Heart left ventricle (tissue), 16 donors: ENCODE measurements at places on chromosomes 16 and 17. TPM values are rescaled to one million over a fixed set of nuclear protein-coding genes. Genes with fewer than 3 reads are reported as not detected.

DNA sequence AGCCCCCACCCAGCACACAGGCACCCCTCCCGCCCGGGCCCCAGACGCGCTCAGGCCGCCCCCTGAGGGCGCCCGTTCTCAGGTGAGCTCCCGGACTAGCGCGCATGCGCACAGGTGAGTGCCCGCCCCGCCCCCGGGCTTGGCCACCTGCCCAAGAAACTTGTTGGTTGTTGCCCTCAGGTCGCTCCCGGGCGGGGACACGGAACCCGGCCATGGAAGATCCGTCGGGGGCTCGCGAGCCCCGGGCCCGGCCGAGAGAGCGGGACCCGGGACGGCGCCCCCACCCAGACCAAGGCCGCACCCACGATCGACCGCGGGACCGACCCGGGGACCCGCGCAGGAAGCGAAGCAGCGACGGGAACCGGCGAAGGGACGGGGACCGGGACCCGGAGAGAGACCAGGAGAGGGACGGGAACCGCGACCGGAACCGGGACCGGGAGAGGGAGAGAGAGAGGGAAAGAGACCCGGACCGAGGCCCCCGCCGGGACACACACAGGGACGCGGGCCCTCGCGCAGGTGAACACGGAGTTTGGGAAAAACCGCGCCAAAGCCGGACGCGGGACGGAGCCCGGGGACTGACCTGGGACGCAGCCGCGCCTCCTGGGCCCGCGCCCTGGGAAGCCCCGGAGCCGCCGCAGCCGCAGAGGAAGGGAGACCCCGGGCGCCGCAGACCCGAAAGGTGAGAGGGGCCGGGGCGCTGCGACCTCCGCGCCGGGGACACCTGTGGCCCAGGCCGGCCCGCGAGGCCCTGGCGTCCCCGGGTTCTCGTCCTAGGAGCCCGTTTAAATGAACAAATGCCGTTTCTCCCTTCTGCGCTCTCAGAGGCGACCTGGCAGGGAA, at the start of gene MARVELD3:
Gene MARVELD3, plus strand, starts transcription at position 167 of the 840 bp plus-strand sequence. Its CDS starts 46 bp downstream, at position 213.
- no peak for DNase-seq

DNA sequence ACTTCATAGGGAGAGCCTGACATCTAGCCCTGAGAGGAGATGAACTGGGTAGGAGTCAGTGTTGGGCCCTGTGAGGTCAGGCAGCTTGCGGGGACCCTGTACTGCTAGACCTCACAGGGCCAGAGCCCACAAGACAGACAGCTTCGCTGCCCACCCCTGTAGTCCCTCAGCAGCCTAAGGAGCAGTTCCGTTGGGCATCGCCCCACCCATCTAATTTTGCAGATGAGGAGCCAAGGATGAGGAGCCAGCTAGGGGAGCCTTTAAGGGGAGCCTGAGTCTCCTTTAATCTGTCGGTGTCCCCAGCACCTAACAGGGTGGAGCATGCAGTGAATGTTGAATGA, 755 bp upstream of the TUFM start:
- DNase-seq, result no peak

DNA sequence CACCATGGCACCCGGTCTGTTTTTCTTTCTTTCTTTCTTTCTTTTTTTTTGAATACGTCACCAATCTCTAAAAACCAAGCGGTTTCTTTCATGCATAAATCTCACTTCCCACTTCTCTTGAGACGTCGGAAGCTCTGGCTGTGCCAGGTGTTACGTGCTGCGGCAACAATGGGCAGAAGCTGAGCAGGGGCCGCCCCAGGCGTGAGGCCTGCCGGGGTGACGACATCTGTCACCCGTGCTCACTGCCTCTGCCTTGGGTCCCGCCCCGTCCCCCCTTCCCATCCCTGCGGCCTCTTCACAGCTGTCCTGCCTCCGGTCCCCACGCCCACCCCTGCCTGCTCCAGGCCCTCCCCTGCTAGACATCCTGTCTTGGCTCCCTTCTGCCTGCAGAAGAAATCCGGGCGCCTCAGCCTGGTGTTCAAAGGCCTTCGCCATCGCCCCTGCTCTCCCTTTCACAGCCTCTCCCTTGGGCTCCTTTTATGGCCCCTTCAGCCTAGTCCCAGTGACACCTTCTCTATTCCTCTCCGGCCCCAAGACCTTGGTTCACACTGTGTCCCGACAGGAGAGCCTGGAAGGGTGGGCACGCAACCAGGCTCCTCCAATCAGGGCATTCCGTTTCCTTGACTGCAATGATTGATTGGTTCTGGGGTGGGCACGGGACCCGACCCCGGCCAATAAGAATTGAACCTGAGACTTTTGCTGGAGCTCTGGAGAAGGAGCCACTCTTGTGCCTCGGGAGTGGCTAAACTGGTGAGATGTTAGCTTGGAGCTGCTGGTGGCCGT, 4.8 kb downstream of the P2RX1 start:
- peak; percentile 52 for DNase-seq

DNA sequence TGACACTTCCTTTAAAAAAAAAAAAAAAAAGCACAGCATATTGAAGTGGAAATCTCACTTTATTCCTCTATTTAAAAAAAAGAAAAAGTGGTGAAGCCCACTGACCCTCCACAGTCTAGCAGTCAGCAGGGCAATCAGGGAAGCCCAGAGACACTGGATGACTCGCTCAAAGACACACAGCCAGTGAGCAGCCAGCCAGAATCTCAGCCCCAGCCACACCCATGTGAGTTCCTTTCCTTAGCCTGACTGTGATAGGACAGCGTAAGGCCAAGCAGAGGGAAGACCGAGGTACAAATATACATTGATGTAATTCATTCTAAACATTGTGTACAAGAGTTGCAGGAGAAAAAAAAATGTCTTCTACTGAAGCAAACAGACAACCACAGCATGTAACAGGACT, 22.5 kb downstream of the XPO6 start:
- no peak for DNase-seq

GRCh38 chr17:2042933-2043332, 1.1 kb downstream of the OVCA2 start:
- no peak for DNase-seq

DNA sequence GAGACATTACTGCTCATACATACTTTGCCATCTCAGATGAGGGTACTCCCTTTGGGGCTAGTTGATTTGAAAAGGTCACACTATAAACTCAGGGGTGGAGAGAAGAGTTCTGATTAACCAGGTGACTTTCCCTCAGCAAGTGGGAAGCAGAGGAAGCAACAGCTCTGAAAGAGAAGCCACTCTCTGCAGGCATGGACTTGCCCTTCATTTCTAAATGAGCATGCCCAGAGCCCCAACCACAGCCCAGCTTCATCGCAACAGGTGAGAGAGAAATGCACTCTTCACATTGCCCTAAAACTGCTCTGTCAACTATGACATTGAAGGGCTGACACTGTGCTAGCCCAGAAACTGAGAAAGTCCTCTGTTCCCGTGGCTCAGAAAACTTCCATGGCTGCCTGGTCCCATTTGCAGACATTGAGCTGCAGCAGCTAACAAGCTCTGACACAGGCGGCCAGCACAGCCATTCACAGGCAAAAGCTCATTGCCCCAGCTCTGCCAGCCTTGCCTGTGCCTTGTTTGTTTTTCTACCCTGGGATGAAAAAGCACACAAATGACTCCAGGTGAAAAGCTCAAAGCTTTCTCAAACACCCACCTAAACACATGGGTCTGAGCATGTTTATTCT, 419.8 kb upstream of the DYNLRB2 start:
- DNase-seq, result no peak

GRCh38 chr16:81324808-81325207, 10.0 kb downstream of the GAN start:
- no peak for DNase-seq

DNA sequence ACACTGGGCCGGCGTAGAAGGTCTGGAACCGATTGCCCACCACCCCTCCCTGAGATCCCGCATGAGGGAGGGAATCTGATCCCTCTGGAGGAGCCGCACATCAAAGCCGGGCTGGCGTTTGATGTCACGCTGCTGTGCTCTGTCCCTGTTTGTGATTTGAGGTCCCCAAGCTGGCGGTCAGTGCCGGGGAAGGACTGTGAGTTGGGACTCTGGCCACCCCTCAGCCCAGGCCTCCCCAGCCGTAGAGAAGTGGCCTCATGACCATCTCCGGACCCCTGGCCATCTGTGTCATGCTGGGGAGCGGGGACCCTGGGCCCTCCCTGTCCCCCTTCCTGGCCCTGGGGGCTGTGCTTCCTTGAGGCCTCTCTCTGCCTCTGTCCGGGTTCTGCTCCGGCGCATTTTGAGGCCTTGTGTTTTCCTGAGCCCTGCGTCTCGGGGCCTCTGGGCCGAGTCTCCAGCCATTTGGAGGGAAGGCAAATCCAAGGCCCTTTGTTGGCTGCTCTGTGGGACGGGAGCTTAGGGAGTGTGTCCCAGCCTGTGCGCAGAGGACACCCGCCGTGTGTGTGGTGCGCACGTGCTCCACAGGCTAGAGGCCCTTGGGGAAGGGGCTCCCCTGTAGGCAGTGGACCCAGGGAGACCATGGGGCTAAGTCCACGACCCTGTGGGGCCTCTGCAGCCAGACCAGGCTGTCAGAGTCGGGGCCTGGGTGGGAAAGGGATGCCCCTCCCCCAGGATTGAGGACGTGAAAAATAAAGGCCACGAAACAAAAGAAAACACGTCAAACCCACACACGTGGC, 15.1 kb downstream of the ASPSCR1 start:
- no peak for DNase-seq

The GSE1 gene
- polyA plus RNA-seq, result 35.3 TPM

- peak; percentile 69 for DNase-seq
These were observed 33.7 kb upstream of the TNRC6C start for GRCh38 chr17:77924757-77925336.

The CCL13 gene
- 0.36 TPM for polyA plus RNA-seq

DNA sequence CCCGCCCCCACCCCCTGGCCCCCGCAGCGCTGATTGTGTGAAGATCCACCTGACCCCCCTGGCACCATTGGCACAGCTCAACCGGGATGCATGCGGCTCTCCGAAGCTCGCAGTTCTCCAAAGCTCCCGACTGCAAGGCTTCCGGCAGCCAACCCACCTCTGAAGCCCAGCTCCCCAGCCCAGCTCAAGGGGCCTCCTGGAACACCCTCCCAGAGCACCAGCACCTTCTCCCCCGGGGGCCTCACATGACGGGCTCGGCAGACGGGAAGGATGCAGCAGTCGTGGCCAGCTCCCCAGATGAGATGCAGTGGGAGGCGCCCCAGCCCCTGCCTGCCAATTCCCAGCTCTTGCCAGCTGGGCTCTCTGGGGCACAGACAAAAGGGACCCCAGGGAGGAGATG, 215.3 kb downstream of the ZNF423 start:
- DNase-seq, result no peak
